Activated CD4-positive, alpha-beta T cell treated with anti-CD3 and anti-CD28 coated beads for 4 hours (primary cell): ENCODE measurements at places on chromosomes 7 and 10.

- no peak for DNase-seq
Measured at GRCh38 chr10:5827841-5828240, 14.6 kb upstream of the GDI2 start.

- no peak for DNase-seq
Measured at GRCh38 chr10:123390332-123390731, 236.1 kb downstream of the BUB3 start.

GRCh38 chr7:102849538-102849937 lies 63.3 kb upstream of the LRRC17 start:
- no peak for DNase-seq

DNA sequence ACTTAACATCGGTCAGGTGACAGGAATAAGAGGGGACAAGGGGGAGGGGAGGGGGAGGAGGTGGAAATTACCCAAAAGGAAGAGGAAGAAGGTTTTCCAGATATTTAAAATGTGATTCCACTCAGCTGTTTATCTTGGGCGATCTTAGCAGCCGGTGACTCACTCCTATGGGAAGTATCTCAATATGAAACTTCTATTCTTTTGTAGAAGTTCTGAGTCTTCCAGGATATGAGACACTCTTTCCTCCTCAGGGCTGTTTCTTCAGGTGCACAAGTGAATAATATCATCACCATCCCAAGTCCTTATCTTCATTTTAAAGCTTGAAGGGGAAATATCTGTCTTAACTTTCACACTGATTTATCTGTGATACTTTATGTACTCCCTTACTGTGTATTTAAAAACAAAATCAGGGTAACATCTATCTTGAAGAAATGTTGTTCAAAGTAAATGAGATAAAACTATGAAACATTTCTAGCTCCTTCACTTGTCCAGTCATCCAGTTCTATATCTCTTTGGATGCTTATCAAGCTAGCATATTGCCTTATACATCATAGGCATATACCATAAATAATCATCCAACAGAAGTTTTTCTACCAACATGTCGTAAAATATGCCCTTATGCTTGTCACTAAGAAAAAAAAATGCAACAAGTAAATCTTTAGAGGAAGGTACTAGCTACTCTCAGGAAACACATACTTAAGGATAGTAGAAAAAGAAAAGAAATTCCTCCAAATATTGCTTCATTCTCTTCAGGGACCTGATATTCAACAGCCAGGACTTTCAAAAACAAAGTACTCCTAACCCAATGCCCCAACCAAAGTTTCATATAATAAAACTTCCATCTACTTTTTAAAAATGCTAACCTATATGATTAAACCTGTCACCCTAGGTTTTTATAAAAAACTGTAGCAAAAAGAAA lies 13.7 kb downstream of the DOCK4 start:
- no peak for DNase-seq

GRCh38 chr7:132750530-132751217 lies 174.4 kb upstream of the PLXNA4 start:
- DNase-seq: no peak
